ENCODE measurements at places on chromosomes 6 and 20.

- DNase-seq, result no peak
These were observed 90.2 kb downstream of the PHACTR1 start for GRCh38 chr6:12806796-12807195.

DNA sequence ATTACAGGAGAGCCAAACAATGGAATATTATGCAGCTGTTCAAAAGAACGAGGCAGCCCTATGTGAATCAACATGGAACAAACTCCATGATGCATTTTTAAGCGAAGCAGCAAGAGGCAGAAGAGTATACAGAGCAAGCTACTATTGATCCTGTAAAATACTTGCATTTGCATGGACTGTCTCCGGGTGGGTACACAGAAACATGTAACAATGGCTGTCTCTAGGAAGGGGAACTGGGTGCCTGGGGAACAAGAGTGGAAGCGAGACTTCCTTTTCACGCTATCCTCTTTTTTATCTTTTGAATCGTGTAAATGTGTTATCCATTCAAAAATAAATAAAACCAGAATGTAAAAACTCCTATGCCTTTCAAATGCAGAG is 93.3 kb upstream of the SIRPA start:
- DNase-seq, result no peak

GRCh38 chr6:150403458-150404246 is 34.8 kb downstream of the IYD start:
- no peak for DNase-seq

DNA sequence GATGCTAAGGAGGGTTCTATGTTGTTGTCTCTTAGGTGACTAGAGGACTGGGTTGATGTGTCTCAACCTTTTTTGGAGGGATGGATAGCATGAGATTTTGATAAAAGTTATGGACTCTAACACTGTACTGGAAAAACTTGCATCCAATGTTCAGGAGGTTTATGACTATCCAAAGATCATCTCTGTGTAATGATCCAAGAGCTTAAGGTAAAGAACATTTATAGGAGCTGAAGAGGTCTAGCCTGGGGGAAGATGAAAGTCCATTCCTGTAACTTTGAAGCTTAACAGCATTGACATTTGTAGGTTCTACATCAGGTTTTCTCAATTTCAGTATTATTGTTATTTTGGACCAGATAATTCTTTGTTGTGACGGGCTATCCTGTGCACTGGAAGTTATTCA is 48.9 kb downstream of the ESF1 start:
- no peak for DNase-seq

DNA sequence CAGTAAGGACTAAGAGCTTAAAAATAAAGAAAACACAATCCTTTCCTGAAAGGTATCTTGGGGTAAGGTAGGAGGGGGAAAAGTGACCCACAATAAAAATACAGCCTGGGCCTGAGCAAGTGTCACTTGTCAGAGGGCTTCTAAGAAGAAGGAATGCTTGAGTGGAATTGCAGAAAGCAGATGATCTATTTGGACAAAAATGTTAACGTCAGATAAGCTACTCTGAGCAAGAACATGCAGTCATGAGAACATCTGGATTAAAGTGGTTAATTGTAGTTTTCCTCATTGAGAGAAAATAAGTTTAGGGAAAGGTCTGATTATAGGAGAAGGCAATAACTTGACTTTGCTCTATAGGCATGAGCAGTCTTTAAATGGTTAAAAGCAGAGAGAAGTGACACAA is 581.9 kb downstream of the HTR1B start:
- no peak for DNase-seq

DNA sequence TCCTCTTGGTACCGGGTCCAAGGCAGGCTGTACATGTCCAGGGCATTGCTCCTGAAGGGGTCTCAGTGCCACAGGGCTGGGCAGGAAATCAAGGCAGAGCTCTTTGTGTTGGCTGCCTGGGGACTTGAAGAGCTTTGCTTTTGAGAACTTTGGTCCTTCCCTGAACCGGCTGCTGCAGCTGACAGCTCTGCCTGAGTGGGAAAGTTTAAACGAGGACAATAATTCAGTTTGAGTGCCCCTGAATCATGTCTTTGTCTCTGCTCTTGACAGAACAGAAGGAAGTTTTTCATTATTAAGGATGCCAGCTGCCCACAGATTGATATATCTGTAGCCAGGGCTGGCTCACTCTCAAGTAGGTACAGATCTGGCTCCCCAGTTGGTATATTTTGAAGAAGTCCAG is 56.1 kb downstream of the ANKRD6 start:
- no peak for DNase-seq

All from HepG2 (cell line).